ENCODE measurements at places on chromosomes 6 and 20.

DNA sequence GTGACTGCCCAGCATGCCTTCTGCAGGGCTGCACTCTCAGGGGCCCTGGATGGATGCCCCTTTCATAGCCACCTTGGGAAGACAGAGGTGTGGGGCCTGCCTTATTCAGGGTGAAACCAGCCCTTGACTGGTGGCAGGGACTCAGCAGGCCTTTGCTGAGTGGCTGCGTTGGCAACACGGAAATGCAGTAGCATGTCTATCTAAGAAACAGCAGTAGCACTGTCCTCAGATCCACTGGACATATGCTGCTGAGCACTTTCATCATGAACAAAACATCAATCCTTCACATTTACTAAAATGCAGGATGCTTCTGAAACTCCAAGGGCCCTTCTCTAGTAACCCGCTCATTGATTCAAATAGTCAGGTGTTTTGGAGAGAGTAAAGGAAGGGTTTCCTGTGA, 4.9 kb upstream of the TBXT start:
- no peak for DNase-seq

- no peak for DNase-seq
Measured at GRCh38 chr6:161561908-161562307, 288.0 kb upstream of the AGPAT4 start.

- no peak for DNase-seq
Measured at GRCh38 chr6:156440688-156441087, 336.5 kb upstream of the ARID1B start.

DNA sequence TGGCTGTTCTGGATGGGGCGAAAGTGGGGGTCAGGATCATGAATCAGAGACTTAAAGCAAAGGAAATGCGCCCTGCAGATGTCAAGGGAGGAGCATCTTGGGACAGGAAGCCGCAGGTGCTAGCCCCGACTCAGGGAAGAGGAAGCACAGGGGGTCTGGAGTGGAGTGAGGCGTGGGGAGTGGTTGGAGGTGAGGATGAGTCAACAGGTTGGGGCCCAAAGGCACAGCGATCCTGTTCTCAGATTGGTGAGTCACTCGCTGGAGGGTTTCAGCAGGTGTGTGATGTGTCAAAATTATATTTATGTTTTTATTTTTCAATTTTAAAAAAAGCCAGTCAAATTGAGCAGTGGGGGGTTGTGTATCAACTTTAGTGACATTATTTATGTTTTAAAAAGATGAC, 19.0 kb downstream of the PACSIN1 start:
- DNase-seq: peak; percentile 75

- no peak for DNase-seq
Measured at GRCh38 chr6:25350573-25350972, 71.4 kb downstream of the CARMIL1 start.

GRCh38 chr6:152954443-152954842, 28.4 kb downstream of the FBXO5 start:
- DNase-seq: no peak

- DNase-seq: no peak
Measured at GRCh38 chr20:17559338-17559737, 10.5 kb upstream of the DSTN start.

GRCh38 chr6:157909282-157909664, 72.4 kb upstream of the SYNJ2 start:
- no peak for DNase-seq

DNA sequence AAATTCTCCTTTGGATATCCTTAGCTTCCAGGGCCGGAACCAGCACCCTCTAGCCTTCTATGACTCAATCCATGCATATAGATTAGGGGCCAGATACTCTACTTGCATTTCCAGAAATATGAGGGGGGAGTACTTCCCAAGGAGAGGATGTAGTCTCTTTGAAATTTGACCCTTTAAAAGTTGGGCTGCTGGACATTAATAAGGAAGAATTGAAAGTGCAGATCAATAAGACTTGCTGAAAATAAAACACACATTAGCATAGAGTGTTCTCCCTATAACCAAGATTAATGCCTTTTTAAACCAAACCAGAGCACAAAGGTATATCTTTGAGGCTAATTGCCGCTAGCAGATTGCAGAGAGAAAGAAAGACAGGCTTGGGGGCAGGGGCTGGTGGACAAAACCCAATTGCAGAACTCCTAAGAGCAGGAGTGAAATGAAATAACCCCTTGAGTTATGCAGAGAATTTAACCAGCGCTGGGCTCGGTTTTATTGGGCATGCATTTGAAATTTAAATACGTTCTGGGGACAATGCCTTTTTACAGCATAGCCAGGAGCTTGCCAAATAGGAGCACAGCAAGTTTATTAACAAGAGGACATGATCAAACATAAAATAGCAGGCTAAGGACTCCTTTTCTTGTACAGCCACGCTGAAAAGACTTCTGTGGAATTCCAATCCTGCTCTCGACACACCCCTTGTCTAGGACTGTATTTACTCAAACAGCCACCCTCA, 108.2 kb upstream of the SALL4 start:
- DNase-seq: no peak

- no peak for DNase-seq
Measured at GRCh38 chr20:37308086-37309050, 18.9 kb downstream of the MANBAL start.

DNA sequence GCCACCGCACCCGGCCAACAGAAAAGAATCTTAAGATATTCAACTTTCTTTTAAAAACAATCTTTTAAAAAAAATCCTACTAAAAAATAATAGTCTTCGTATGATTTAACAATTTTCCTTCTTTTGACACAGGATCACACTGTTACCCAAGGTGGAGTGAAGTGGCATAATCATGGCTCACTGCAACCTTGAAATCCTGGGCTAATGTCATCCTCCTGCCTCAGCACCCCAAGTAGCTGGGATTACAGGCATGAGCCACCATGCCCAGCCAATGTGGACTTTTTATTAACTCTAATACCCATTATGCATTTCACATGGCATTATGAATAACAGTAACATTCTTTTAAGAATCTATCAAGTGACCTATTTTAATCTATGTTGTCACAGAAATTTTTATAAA, 20.8 kb downstream of the RBM39 start:
- no peak for DNase-seq

- no peak for DNase-seq
Measured at GRCh38 chr20:12798286-12798685, 210.5 kb upstream of the SPTLC3 start.

DNA sequence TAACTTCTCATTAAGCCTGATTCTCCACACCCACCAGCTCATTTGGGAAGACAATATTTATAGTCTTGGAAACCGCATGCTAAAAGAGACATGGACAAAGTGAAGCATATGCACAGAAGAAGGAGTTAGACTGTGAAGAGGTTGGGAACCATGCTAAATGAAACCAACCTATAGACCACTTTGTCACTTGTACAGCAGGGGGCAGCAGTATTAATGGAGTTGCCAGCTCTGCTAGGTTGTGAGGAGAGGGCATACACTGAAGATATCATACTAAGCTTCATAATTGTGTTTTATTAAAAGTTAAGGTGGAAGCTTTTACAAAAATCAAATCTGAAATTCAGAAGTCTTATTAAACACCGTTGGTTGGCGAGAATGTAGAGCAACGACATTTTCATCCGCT, 38.3 kb upstream of the HMGCLL1 start:
- DNase-seq: no peak

GRCh38 chr20:3082955-3083952, 1.3 kb downstream of the AVP start:
- no peak for DNase-seq

DNA sequence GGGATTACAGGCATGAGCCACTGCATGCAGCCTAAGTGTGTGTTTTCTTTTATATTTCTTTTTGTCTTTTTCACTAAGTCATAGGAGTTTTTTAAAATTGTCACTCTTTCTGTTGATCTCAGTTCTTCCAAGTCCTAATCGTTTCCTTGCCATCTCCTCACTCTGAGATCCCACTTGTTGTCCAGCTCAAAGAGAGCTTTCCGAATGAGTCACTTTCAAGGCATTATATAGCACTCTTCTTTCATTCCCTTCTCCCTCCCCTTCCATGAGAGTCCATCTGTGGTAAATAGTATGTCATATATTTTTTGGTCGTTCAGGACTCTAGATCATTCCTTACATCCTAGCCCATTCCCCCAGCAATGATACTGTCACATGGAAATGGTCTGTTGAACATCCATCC, 4.3 kb downstream of the VAPB start:
- no peak for DNase-seq

- no peak for DNase-seq
Measured at GRCh38 chr6:24004062-24004461, 122.0 kb upstream of the NRSN1 start.

- DNase-seq: no peak
Measured at GRCh38 chr6:32108094-32108627, 977 bp downstream of the TNXB start.

DNA sequence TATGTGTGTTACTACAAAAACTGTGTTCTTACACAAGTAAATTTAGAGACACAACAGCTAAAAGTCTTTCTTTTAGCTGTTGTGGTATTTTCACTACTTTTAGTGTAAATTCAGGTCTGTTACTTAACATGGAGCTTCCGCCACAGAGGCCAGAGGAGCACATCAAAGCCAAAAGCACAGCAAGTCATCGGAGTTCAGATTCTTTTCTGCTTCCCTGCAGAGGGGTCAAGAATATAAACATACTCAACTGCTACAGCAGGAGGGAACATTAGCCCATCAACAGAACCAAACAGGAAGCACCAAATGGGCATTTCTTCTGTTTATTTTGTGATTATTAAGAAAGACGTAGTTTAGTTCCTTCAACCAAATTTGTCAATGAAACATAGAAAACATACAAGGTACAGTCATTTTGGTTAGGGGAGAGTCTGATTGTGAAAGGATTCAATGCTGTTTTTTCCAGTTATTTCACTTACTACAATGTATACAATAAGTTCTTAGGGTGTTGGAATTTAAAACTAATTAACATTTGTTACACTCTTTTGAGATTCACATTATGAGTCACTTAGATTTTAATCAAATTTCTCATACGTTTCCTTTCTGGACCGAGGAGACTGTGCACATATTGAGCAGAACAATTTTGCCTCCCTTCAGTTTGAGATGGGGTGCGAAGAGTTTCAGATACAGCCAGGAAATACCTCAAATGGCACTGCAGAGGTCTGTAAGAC, 42.8 kb upstream of the DSE start:
- no peak for DNase-seq

GRCh38 chr20:38293491-38294065, 10.4 kb upstream of the BPI start:
- DNase-seq: no peak

DNA sequence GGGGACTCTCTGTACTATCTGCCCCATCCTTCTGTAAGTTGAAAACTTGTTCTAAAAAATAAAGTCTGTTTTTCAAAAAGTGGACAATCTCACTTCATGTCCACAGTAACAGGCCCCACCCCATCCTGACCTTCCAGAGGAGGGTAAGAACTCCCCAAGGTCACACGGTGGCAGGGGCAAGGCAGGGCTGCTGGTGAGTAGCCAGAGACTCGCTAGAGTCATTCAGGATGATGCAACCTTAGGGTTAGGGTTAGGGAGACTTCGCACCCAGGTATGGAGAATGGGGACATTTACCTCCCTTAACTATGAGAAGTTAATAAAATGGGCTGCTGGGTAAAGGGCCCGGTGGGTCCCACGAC, 15.4 kb downstream of the PEDS1 start:
- no peak for DNase-seq

DNA sequence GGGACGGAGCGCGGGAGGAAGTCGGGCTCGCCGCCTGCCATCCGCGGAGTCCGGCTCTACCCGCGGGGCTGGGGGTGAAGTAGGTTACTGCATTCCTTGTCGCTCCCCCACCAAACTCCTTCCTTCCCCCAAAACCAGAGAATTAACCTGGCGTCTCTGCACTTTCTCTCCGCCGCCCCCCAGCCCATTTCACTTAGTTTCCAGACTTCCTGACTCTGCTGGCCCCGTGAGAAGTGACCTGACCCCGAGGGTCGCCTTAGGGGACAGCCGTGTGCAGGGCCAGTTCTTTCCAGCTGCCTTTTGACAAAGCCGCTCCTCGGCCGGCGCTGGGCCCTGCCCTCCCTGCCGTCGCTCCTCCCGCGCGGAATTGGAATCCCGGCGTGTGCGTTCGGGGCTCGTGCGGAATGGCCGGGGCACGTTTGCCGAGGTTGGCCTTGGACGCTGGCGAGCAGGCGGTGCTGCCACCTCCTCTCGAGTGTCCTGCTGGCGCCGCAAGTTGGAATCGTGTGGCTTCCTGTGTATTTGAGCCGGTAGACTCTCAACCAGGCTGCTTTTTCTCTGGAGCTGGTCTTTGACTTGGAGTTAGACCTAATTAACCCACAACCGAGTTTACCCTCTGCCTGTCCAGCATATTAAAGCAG, 650 bp downstream of the DCBLD1 start:
- DNase-seq: no peak

- no peak for DNase-seq
Measured at GRCh38 chr6:26420688-26421171, 18.7 kb downstream of the BTN3A1 start.

GRCh38 chr6:167990016-167990945, 7.2 kb upstream of the KIF25 start:
- DNase-seq: no peak

DNA sequence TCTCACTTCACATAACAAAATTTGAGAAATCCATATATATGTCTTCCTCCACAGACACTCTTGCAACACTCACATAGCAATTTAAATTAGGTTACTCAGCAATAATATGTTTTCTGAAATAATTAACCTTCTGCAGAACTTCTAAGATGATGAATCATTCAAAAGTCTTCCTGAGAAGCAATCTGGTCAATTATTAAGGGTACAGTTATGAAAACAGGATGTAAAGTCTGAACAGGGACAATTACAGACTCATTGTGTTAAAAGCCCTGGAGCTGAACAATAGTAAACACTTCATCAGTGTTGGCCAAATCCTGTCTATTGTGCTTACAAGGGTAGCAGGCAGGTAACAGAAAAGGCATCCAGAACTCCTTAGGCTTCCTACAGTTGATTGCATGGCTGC, 75.4 kb downstream of the FILIP1 start:
- DNase-seq: no peak

- no peak for DNase-seq
Measured at GRCh38 chr6:11277275-11278206, 45.1 kb upstream of the NEDD9 start.

- no peak for DNase-seq
Measured at GRCh38 chr20:59984541-59984940, 26.3 kb downstream of the CDH26 start.

DNA sequence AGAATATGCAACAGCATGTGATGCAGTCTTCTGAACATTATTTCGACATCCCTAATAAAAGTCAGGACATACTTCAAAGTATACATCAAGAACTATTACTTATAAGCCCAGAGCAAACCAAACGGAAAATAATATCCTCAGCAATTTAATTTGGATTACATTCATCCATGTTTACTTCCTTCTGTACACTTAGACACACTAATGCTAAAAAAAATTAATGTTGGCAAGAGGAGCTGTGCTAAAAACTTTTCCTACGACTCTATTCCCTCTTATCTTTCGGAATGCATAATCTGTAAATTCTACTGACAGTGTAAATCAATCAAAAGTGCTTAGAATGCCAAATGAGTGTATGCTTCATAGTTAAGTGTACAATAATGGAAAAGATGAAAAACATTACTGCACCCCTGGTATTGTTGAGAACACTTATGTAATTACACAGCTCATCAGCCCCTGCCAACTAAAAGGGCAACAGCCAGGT, 301.2 kb upstream of the HSF2 start:
- no peak for DNase-seq
